ENCODE measurements at places on chromosomes 7 and 10.

DNA sequence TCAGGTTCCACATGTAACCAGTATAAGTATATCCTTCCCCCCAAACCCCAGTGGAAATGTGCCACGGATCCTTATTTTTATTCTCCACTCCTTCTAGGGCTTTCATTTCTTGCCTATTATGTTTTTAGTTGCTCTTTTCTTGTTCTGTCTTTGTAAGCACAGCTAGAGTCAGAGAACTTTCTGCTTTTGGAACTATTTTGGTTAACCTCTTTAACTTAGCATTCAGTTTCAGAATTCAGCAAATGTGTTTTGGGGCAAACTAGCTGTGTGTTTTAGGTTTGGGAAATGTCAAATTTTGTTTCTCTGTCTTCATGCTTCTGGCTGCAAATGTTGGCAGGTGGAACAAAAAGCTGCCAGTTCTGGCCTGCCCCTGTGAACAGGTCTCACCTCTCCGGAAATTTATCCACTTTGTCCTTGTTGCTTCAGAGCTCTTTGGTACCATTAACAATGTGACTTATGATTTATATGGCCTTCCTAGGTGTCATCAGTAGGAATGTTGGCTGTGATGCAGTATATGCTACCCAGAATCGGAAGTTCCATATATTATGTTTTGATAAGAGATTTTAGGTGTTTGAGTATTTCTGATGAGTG is 156.1 kb downstream of the ADK start:
- no peak for DNase-seq

- no peak for DNase-seq
These were observed 52.3 kb upstream of the SLC35B4 start for GRCh38 chr7:134368851-134369544.

GRCh38 chr7:43164757-43165156 is 52.3 kb downstream of the HECW1 start:
- DNase-seq = no peak

GRCh38 chr7:41735206-41735605 is 32.3 kb upstream of the INHBA start:
- no peak for DNase-seq

- no peak for DNase-seq
These were observed 97.2 kb downstream of the DLG5 start for GRCh38 chr10:77829356-77829755.
